ENCODE measurements at places on chromosomes 7 and 10.

- peak; percentile 32 for DNase-seq
Observed at GRCh38 chr7:40680657-40681056, 545.9 kb downstream of the SUGCT start.

DNA sequence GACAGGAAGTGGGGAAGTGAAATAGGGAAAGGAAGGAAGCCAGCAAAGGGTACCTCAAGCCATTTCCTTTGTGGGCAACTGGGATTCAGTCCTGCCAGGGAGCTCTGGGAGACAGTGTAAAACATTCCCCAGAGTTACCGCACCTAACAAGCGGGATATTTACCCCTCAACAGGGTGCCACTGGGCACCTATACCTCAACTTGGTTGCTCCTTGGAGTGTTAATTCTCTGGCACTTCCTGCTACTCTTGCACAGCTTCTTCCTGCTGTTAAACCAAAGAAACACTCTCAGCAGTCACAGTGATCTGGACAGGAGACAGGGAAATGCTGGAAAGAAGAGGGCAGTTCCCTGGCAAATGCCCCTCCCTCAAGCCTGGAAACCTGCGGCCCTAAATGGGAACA lies 151.3 kb downstream of the REEP3 start:
- DNase-seq = no peak

DNA sequence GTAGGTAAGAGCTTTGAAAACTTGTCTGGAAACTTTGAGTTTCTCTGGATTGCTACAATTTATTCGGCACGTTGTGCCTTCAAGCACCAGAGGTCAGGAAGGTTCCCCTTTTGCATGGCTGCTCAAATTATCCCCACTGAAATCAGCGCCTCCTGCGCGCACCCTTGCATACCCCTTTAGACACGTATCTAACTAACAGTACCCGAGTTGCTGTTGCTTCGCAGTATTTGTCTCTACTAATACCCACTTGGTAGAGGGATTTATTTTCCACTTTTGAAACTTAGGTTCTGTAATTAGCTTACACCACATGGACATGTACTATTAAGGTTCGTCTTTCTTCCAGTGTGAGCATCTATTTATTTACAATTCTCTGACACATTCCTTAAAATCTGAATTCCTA lies 1.6 kb downstream of the MEOX2 start:
- DNase-seq = no peak

GRCh38 chr7:55050281-55050680 lies 31.5 kb downstream of the EGFR start:
- DNase-seq = no peak

DNA sequence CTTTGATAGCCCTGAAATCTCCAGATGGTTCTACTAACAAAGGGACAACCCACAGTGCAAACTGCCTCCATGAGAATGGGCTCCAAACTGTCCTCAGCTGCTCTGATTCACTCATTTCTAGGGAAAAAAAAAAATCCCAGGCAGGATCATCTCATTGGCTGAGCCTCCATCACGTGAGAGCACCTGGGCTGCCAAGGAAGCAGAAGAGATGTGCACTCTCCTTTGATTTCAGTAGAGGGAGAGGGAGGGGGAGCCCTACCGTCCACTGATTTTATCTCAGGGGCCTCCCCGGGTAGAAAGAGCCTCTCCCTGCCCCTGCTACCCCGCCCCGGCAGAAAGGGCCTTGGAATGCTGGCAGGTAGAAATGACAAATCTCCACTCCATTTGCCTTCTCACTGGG lies 725.4 kb downstream of the PHTF2 start:
- DNase-seq = no peak

DNA sequence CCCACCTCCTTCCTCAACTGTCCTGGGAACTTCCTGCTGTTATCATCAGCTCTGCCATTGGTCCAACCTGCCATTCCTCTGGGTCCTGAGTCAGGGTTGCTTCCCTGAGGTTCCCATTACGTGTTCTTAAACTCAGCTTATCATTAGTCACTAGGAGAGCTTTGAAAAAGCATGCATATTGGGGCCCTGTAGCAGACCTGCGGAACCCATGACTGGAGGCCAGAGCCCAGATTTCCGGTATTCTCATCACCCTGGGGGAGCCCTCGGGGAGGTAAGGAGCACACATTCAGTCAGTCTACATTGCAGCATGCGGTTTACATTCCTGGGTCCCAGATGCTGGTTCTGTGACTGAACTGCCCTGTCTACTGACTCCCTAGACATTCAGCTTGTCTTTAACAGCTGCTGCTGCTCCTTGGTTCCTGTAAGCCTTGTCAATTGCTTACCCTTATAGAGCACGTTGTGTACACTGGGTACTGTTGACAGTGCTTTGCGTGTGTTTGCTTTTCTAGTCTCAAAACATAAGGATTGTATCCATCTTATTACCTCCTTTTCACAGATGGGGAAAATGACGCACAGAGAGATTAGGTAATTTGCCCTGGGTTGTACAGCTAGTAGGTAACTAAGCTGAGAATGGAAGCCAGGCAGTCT lies 12.8 kb downstream of the CDHR3 start:
- DNase-seq = no peak

- no peak for DNase-seq
Observed at GRCh38 chr10:131875501-131875900, 25.3 kb upstream of the PPP2R2D start.

GRCh38 chr7:156096771-156097538 lies 284.7 kb upstream of the SHH start:
- no peak for DNase-seq
